ENCODE measurements at places on chromosomes 4 and X.
A peak's percentile ranks its signal among the peaks of the same experiment; 100 is the strongest.

- ATAC-seq = no peak
Observed at GRCh38 chr4:136812100-136812880, 720.0 kb downstream of the PCDH18 start.

GRCh38 chrX:71958281-71958675 is 47.6 kb downstream of the NHSL2 start:
- no peak for ATAC-seq

DNA sequence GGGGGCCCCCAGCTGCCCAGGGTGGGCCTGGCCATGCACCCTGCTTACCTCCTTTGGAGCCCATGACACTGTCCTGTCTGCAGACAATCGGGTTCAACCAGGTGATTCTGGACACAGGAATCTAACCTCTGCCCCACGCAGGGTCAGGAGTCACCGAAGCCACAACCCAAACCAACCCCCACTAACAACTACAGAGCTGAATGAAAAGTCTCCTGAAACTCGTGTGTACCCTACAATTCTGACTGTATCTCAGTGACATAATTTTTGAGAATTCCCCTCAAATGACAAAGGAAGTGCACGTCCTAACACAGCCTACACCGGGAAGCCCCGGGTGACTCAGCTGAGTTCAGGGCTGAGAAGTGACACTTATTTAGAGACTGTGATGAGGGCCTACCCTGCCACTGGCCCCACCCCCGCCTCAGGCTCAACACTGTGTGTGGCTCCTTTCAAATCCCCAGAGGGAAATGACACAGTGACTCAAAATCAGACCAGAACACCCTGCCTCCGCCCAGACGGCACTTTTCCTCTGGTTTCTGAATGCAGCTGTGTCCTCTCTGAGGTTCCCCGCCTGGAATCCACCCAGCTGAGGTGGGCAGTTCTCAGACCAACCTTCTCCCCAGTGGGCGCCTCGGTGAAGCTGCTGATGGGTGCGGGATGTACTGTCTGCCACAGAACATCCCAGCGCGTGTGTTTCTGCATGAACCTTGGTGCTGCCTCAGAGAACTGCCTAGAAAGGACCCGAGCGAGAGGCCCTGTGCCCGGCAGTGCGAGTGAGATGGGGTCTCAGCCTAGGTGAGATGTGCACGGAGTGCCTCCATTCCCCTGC is 9.9 kb downstream of the TNIP2 start:
- peak; percentile 38 for ATAC-seq

GRCh38 chrX:17417372-17417771 is 42.4 kb downstream of the NHS start:
- ATAC-seq = no peak

- ATAC-seq = peak; percentile 99
Observed at GRCh38 chr4:183182873-183183725, 84.0 kb downstream of the WWC2 start.

- peak; percentile 79 for ATAC-seq
Observed at GRCh38 chr4:165464813-165465381, 86.1 kb downstream of the CPE start.

DNA sequence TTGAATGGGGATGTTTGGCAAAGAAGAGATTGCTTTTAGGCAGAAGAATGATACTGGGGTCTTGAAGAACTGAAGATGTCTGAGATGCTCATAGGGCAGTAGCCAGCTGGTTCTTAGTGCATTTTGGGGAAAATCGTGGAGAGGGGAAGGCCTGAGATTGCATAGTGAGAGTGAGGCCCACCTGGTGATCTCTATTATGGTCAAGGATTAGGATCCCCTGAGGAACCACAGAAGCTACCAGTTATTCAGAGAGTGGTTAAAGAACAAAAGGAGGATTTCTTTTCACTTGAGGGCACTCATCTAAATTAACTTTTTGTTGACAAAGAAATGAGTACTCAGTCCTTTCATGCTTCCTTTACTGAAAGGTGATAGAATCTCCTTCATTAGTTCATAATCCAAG is 271.3 kb upstream of the HAND2 start:
- ATAC-seq = no peak

GRCh38 chr4:81604683-81605218 is 133.0 kb upstream of the RASGEF1B start:
- ATAC-seq = no peak

DNA sequence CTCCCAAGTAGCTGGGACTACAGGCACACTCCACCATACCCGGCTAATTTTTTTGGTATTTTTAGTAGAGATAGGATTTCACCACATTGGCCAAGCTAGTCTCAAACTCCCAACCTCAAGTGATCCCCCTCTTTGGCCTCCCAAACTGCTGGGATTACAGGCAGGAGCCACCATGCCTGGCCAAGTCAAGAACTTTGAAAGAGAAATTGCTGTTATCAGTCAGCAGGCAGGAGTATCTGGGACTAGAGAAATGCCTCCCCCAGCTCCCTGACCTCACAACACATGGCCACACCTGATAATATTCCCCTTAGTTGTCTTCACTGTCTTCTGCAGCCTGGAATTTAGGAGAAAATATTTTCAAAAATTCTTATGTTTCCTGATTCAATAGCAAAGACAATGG is 7.4 kb downstream of the TXK start:
- ATAC-seq = no peak

DNA sequence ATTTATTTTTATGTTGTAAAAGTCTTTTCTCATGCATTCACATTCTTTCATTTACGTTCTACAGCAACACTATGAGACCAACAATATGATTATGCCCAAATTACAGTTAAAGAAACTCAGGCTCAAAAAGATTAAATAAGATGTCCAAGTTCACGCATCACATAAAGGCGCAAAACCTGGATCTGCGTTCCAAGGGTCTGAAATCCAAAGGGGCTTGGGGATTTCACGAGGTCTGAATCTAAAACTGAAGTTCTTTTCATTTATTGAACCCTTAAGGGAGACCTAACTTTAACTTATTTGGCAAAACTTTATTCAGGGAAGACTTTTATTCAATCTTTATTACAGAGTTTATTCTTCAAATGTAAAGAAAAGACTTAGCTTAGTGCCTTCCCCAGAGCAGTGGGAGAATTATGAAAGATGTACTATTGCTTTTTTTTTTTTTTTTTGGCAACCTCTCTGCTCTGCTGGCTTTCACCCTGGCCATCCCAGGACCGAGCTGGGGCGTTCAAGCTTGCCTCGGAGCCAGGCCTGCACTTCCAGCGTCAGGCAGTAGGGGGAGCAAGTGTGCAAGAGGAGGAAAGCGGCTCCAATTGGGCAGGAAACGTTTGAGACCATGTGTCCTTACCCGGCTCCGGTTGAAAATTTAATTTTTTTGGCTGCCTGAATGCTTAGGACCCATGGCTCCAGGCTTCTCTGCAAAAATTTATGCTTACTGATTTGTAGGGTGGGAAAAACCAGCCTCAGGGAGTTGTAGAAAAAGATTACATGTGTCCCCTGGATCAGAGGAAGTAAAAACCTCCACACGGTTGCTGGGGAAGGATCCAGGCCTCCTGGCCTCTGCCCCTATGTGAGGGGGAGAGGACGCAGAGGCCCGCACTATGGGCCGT is 344.3 kb upstream of the KLF3 start:
- ATAC-seq = peak; percentile 92

DNA sequence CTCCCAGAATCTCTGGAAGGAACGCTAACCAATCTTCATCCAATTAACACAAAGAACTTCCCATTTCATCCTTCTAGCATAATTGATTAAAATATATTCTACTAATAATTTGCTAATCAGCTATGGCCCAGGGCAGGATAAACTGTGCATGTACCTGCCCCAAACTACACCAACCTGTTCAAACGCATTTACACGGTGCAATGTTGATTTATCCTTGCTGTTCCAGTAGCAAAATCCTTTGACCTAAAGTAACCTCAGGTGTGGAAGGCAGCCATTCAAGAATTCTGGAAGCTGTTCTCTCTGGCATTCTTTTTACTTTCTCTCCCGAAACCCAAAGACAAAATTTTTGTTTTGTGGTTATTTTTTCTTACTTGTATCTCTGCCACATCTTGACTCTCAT is 309.4 kb downstream of the ZNF674 start:
- no peak for ATAC-seq

DNA sequence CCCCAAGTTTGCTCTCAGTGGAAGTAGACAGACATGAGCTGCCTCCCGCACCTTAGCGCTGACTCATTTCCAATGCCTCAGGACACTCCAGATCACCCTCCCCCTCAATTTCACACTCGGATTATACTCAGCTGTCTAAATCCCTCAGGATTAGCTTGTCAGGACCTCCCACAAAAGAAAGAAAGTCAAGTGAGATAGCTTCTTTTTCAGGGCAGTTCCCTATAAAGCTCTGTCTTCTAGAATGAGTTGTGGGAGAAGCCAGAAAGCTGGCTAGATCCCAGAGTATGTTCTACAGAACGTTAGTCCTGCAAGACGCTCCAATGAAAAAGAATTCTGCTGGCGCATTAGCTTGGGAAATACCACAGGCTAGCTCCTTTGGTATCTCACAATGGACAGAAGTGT is 51.2 kb upstream of the MTNR1A start:
- ATAC-seq = no peak

DNA sequence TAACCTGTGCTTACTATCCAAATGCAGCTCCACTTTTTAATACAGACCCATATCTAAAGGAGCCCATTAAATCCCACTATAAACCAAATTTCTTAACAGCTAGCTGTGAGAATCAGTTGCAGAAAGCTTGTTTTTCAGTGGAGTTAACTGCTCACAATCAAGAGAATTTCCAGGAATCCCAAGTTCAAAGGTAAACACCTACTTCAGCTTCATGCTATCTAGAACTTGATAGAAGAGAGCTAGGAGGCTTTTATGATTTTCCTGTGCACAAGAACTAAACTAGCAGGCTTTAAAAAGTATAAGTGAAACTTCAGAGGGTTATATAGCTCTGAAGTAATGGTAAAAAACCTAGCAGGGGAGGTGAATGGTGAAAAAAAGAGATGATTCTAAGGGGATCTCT is 96.2 kb upstream of the PABPC4L start:
- no peak for ATAC-seq

- no peak for ATAC-seq
Observed at GRCh38 chrX:28960063-28960462, 372.8 kb downstream of the IL1RAPL1 start.

DNA sequence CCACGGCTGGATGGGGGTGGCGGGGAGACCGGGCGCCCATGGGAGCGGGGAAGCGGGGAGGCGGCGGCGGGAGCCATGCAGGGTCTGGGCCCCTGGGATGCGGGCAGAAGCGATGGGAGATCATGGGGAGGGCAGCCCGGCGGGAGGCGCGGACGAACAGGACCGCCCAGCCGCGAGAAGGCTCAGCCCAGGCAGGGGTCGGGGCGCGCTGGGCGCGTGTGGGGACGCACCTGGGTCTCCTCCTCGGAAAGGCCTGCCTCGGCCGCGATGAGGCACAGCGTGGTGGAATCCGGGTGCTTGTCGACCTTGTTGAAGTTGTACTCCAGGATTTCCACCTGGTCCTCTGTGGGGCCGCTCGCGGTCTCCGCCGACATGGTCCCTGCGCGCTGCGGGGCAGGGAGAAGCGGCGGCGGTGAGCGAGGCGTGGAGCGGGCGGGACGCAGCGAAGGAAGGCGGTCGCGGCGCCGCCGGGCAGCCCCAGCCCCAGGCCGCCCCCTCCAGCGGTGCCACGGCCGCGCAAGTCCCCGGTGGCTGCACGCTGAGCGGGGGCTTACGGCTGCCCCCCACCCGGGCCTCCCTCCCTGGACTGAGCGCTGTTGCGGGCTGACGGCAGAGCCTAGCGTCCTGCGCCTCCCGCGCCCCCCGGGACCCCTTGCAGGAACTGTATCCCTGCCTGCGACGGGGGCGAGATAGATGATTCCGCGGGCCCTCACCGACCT is 25.3 kb downstream of the HOPX start:
- peak; percentile 71 for ATAC-seq

DNA sequence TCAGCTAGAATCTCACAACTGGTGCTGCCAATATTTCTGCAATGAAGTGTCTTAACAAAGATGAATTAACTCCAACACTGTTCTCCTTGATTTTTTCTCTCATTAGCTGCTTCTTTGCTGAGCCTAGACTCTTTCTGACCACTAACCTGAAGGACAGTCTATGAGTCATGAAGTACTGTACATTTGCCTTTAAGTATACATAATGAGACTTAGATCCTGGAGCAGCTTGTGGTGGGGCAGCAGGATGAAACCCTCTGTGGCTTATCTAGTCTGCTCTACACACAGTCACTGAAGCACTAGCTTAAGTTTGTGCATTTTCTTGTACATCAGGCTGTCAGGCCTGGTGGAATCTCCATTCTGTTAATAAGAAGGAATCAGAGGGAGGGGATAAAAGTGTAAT is 307.4 kb upstream of the SMIM31 start:
- ATAC-seq = no peak

DNA sequence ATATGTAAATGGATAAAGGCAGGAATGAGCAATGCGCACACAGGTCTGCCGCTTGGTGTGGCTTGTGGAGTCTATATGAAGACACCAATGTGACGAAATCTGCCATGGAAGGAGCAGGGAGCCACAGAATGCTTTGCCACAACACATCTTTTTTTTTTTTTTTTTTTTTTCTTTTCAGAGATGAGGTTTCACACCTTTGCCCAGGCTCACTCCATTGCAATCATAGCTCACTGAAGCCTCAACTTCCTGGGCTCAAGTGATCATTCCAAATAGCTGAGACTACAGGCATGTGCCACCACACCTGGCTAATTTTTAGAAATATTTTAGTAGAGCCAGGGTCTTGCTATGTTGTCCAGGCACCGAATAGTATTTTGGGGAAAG is 17.4 kb upstream of the SLC34A2 start:
- ATAC-seq = no peak

- ATAC-seq = no peak
Observed at GRCh38 chrX:69741721-69742120, 125.8 kb downstream of the EDA start.

DNA sequence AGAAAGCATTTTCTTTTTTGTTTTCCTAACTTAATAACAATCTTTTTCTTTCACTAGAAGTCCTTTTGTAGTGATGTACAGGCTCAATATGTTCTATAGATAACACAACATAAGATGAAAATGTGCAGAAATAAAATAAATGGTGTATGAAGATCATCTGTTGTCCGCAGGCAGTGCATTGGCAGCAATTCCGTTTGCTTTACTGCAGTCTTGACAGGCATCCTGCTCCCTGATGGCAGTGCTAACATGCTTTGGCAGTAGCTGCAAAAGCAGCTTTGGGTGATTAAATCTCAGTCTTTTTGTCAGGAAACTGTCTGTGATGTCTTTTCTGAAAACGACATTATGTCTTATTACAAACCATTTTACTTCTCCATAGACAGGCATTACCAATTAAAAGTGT is 131.4 kb downstream of the TRAM1L1 start:
- ATAC-seq = peak; percentile 40

DNA sequence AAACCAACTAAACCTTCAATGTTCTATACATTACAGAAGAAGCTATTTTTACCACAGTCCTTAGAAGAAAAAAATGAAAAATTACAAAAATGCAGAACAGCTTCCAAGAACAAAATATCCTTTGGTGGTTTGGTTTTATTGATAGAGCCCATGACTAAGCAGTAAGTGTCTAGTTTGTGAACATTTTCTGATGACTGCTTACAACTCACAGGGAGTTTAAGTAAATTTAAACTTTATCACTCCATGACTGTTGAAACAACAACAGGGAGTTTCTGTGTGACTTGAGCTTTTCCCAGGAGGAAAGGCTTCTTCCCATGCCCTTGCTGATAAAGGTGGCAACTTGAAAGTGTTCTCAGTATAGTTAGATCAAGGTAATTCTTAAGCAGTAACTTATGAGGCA is 2.9 kb downstream of the PF4 start:
- ATAC-seq = no peak

GRCh38 chr4:186149872-186150271 is 41.5 kb upstream of the CYP4V2 start:
- ATAC-seq = peak; percentile 46

- no peak for ATAC-seq
Observed at GRCh38 chr4:83318666-83319065, 16.0 kb downstream of the HPSE start.
